ENCODE measurements at places on chromosomes 11 and 22. TPM values are rescaled to one million over a fixed set of nuclear protein-coding genes. Genes with fewer than 3 reads are reported as not detected.

RCOR2 gene
- total RNA-seq, result 4.8 TPM

RPS6KA4 gene
- total RNA-seq, result 31.8 TPM

ANGPTL5 gene
- 3.3 TPM for total RNA-seq

LGR4 gene
- 19.5 TPM for total RNA-seq

GP1BB gene
- not detected for total RNA-seq

POU2AF2 gene
- total RNA-seq, result not detected

AP5B1 gene
- total RNA-seq, result 15.7 TPM

EXPH5 gene
- 4.5 TPM for total RNA-seq

CADM1 gene
- 9.8 TPM for total RNA-seq

PKNOX2 gene
- 7.7 TPM for total RNA-seq

EFCAB6 gene
- total RNA-seq, result 1.5 TPM

NUP98 gene
- 78.6 TPM for total RNA-seq

SYT12 gene
- 5.5 TPM for total RNA-seq

OR52E6 gene
- total RNA-seq, result not detected

CECR2 gene
- 0.62 TPM for total RNA-seq

BET1L gene
- 50.3 TPM for total RNA-seq

APOBEC3F gene
- 9.4 TPM for total RNA-seq

C11orf98 gene
- total RNA-seq, result 23.1 TPM

SLC36A4 gene
- total RNA-seq, result 20.8 TPM

SYT8 gene
- total RNA-seq, result 0.75 TPM

L3MBTL2 gene
- 18.5 TPM for total RNA-seq

RIBC2 gene
- total RNA-seq, result 1.2 TPM

TRIM51 gene
- not detected for total RNA-seq

TEX12 gene
- 0.97 TPM for total RNA-seq

CNGA4 gene
- total RNA-seq, result 0.33 TPM

IGLL1 gene
- total RNA-seq, result not detected

SLC22A12 gene
- not detected for total RNA-seq

MAJIN gene
- not detected for total RNA-seq

BTG4 gene
- total RNA-seq, result not detected

GAB4 gene
- total RNA-seq, result not detected

WNT7B gene
- not detected for total RNA-seq

VSIG2 gene
- total RNA-seq, result 3.8 TPM

TMEM126B gene
- 40.5 TPM for total RNA-seq

PITPNB gene
- 130 TPM for total RNA-seq

OR52I1 gene
- not detected for total RNA-seq

TESMIN gene
- 0.42 TPM for total RNA-seq

CDC42BPG gene
- 1.2 TPM for total RNA-seq

FAM180B gene
- 4.8 TPM for total RNA-seq

LIF gene
- 6.6 TPM for total RNA-seq

MMP13 gene
- not detected for total RNA-seq

ROM1 gene
- 15.6 TPM for total RNA-seq

F2 gene
- not detected for total RNA-seq

A4GALT gene
- total RNA-seq, result 72.3 TPM

GSTT2B gene
- total RNA-seq, result 7.7 TPM

ACTN3 gene
- total RNA-seq, result not detected

NR1H3 gene
- total RNA-seq, result 14.9 TPM

BTBD18 gene
- not detected for total RNA-seq

BIRC3 gene
- 19.3 TPM for total RNA-seq

MS4A12 gene
- total RNA-seq, result not detected

ZNF215 gene
- total RNA-seq, result 0.93 TPM

MIAT gene
- total RNA-seq, result 1.6 TPM

Data from aorta (tissue), 5 donors.